ENCODE measurements at places on chromosomes 7 and 10.
A peak's percentile ranks its signal among the peaks of the same experiment; 100 is the strongest.

GRCh38 chr7:111560773-111561653 lies 1.3 kb downstream of the IMMP2L start:
- DNase-seq = peak; percentile 7

DNA sequence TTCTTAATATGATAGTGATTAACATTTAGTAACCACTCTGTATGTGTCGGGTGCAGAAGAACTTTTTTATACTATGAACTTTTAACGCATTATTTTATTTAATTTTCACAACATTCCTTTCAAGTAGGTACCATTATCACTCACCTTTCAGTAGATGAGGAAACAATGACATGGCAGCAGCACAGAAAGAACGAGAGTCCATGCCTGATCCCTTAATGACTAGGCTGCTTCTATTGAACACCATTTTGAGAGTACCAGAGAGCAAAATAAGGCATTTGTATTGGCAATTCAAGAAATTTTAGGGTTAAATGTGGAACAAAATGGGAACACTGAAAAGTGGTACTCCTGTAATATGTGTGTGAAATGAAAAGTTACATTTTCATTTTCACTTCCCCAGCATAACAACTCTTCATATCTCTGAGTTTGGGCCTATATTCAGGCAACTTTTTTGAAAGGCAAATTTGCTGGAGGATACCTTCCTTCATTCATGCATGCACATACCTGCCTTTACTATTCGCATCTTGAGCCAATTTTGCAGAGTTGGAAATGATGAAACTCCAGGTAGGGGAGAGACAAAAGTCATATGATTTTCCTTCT lies 12.8 kb downstream of the LRRN3 start:
- no peak for DNase-seq

DNA sequence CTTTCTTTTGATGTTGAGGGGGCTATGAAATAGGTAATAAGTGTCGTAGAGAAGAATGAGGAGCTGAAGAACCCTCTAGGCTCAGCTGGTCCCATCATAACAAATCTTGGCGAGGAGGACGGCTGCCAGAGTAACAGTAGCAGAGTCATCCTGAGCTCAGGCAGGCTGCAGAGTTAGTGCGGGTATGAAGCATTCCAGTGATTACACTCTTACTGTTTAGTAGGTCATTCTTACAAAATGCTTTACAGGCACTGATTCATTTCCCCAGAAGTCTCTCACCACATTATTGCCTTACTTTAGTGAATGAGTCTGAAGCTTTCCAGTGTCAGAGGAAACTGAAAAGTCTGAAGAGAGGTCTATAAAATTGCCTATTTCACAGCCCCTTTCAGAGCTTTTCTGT lies 43.9 kb upstream of the GPR158 start:
- DNase-seq = no peak

GRCh38 chr10:77578583-77579227 lies 58.9 kb downstream of the KCNMA1 start:
- no peak for DNase-seq

DNA sequence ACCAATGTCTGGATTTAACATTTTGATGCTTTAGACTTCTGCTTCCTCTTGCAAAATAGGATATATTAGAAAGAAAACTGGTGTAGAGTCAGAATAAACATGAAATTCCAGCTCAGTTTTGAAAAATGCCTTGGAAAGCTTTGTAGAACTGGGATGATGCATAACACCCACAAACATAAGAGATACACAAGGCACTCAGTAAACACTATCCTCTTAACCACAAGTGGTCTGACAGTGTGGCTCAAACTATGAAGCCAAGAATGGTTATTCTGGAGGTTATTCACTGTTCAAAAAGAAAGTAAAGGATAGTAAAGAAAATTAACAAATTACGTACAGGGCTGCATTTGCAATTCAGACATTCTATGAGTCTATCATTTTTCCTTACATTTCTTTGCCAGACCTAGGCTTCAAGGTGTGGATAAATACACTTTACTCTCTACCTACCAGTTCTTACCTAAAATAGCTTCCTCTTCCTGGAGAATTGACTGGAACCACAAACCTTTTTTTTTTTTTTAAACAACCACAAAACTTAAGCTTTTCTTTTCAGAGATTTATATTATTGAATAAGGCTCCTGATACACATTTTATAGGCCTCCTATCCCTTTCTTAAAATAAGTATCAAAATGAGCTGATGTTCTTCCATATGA lies 9.0 kb upstream of the RSBN1L start:
- no peak for DNase-seq

DNA sequence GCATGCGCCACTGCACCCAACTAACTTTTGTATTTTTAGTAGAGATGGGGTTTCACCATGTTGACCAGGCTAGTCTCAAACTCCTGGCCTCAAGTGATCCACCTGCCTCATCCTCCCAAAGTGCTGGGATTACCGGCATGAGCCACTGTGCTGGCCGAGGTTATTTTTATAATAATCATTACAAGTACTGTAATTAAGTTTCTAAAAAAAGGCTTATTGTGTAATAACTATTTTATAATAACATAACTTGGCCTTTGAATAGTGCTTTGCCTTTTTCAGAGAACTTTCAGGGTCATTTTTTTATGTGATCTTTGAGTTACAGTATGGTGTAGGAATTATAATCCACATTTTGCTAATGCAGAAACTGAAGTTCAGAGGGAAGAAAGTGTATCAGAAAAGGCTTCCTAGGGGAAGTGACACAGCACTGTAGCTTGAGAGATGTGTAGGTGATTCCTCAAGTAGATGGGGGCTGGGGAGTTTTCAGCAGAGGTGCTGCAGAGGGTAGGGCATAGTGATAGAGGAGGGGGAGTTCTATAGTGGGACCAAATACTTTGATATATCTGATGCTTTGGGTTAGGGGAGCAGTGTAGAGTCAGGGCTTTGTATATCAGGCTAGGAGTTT lies 9.2 kb upstream of the SYPL1 start:
- no peak for DNase-seq

GRCh38 chr7:1181640-1182039 lies 21.6 kb upstream of the ZFAND2A start:
- no peak for DNase-seq

DNA sequence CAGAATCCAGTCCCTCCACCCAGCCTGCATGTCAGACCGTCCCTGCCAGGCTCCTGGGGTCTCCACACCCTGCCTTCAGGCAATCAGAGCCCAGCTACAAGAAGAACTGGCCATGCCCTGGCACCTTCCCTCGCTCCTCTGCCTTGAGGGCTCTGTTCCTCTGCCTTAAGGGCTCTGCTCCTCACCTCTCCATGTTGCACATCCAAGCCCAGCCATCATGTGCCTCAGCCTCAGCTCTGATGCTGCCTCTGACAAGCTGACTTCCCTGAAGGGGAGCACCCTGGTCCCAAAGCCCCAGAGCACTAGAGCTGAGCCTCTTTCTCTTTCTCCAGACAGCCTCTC lies 50.3 kb upstream of the ANTXRL start:
- no peak for DNase-seq

GRCh38 chr10:90652519-90652918 lies 205.3 kb downstream of the HTR7 start:
- DNase-seq = peak; percentile 57

DNA sequence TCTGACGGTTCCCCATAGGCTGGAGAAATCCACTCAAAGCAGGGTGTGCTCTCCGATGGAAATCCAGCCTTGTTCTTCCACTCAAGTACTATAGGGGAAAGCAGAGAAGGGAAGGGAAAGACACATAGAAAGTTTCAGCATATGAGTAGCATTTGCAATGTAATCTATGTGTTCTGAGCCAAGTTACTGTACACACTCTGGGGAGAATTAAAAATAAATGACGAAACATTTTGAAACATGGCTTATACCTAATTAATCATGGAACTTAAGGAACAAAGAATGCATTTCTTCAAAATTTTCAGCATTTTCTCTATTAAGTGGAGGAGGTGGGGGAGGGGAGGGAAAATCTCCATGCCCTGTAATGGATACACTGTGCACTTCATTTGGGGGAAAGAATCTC lies 198.1 kb upstream of the HABP2 start:
- DNase-seq = no peak

DNA sequence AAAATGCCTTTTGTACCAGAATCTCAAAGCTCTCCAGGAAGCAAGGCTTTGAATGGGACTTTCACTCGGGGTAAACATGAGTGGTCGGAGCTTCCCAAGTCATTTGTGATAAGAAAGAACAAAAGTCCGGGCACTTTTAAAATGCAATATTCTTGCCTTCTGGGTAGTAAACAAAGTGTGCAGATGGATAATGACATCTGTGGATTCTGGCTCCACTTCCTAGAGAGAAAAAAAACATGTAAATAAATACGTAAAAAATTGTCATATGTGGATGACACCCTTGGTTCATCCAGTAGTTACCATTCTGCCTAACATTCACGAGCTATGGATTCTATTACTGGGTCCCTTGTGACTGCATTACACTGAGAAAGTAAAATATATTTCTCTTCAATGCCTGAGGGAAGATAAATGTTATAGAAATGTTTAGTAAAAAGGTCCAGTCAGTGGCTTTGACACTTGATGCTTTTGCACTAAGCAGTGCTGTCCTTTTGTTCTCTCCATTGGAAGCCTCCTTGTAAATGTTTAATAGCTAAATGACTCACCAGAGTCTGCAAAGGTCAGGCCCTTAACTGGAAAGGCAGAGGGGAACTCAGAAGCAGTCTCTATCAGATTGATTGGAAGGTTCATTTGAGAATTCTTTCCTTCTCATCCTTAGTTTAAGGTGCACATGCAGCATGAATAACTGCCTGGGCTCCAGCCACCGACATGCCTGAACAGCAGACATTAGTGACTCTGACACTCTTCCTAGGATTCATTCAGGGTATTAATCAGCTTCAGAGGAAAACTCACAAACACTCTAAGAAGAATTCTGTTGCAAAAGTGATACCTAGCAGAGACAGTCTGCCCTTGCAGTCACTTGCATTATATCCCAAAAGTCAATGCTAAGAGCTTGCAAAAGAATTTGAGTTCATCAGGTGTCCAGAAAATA lies 11.7 kb upstream of the EDRF1 start:
- no peak for DNase-seq

DNA sequence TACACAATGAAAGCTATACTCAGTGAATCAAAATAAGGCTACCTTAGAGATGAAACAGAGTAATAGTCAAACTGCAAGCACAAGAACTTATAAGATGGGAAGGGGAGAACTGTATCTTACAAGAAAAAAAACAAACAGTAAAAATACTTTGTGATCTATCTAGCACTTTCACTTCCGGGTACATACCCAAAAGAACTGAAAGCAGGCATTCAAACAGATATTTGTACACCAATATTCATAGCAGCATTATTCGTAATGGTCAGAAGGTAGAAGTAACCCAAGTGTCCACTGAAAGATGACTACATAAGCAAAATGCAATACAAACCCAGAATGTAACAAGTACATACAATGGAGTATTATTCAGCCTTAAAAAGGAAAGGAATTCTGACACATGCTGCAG lies 18.0 kb downstream of the FAM204A start:
- no peak for DNase-seq

All from Kasumi-1 (cell line).